ENCODE measurements at places on chromosomes 4 and X.

DNA sequence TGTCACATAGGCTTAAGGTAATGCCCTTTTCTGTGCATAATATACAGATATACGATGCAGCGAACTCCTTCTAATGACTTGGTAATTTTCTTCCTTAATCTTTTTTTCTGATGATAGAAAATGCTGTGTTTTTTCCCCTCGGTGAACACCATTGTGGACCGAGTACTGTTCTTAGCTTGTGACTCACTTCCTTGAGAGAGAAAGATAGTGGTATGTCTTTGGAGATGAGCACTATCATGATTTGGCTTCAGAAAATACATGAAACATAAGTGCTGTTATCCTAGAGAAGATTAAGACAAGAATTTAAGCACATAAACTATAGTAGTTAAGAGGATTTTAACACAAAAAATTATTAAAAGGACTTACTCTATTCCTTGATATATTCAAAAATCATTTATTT, 63.9 kb downstream of the RS1 start:
- DNase-seq = no peak

- no peak for DNase-seq
These were observed 25.6 kb downstream of the ATP10D start for GRCh38 chr4:47510506-47511143.

GRCh38 chrX:78066110-78066509, 37.9 kb upstream of the PGK1 start:
- DNase-seq = no peak

- DNase-seq = no peak
These were observed 448.0 kb downstream of the NKX6-1 start for GRCh38 chr4:84051089-84051488.

DNA sequence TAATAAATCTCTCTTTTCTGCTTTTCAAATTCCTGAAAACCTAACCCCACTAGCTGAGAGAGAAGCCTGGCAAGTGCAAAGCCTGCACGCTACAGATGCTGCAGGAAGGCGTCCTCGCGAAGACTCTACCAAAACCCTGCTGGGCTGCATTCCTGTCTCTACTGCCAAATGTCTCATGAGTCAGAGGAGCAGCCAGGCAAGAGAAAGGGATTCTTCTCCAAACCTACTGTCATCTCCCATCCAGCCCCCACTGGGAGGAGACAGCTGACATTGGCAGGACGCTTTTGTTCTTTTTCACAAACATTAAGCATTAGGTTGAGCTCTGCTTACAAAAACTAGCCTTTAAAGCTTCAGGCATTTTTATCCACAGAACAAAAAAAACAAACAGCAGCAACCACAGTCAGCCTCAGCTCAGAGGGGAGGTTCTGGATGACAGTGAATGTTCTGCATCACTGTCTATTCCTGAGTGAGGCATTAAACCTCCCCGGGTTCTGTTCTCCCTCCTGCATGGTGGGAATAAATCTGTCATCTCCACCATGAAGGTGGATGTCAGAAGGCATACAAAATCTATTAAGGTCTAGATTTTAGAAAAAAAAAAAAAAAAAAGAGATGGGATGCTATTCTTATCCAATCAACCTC, 18.0 kb downstream of the CRMP1 start:
- DNase-seq = no peak

Measured in CMK (cell line).